A673 (cell line): ENCODE measurements at places on chromosomes 12 and 14. TPM values are rescaled to one million over a fixed set of nuclear protein-coding genes. Genes with fewer than 3 reads are reported as not detected.

GUCY2C gene
- not detected in 2 replicates for total RNA-seq

PRR4 gene
- total RNA-seq, result 5.8 and 6.9 TPM in 2 replicates

RBM23 gene
- total RNA-seq, result 105 and 118 TPM in 2 replicates

KHNYN gene
- total RNA-seq, result 32.7 and 40.3 TPM in 2 replicates

ENDOU gene
- total RNA-seq, result 0.35 and 0.58 TPM in 2 replicates

GRCh38 chr14:33369041-33369440 is 430.4 kb downstream of the NPAS3 start:
- no peak for DNase-seq

DNA sequence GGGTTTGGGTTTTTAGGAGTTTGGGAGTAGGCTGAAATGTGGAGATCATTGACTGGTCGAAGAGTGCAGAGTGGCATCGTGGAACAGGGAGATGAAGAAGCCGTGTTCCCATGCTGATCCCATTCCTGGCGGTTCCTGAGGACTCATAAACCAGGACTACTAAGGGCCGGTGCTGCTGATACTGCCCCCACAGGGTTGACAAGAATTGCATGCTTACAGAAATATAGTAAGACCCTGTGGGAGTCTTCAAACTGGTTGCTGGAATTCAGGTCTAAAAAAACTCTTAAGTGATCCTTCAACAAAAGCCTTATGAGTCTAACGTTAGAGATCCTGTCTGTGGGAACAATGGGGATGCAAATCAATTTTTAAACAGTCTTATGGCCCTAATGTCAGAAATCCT is 64.0 kb upstream of the ARHGAP5 start:
- DNase-seq, result peak; percentile 30

GRCh38 chr12:89355243-89356068 is 3.2 kb upstream of the DUSP6 start:
- DNase-seq, result peak; percentile 41

- peak; percentile 42 for DNase-seq
Measured at GRCh38 chr12:124928095-124928911, 13.9 kb upstream of the UBC start.

- DNase-seq, result no peak
Measured at GRCh38 chr14:95218472-95219193, 61.3 kb upstream of the DICER1 start.

- no peak for DNase-seq
Measured at GRCh38 chr14:87756661-87757060, 236.3 kb downstream of the GALC start.
